Pons (tissue), 1 donor: ENCODE measurements at places on chromosomes 3 and 15.
A peak's percentile ranks its signal among the peaks of the same experiment; 100 is the strongest.

GRCh38 chr3:139358841-139359562, 15.2 kb downstream of the MRPS22 start:
- DNase-seq: peak; percentile 76

- DNase-seq: peak; percentile 28
Measured at GRCh38 chr3:36501616-36502015, 121.3 kb downstream of the STAC start.

DNA sequence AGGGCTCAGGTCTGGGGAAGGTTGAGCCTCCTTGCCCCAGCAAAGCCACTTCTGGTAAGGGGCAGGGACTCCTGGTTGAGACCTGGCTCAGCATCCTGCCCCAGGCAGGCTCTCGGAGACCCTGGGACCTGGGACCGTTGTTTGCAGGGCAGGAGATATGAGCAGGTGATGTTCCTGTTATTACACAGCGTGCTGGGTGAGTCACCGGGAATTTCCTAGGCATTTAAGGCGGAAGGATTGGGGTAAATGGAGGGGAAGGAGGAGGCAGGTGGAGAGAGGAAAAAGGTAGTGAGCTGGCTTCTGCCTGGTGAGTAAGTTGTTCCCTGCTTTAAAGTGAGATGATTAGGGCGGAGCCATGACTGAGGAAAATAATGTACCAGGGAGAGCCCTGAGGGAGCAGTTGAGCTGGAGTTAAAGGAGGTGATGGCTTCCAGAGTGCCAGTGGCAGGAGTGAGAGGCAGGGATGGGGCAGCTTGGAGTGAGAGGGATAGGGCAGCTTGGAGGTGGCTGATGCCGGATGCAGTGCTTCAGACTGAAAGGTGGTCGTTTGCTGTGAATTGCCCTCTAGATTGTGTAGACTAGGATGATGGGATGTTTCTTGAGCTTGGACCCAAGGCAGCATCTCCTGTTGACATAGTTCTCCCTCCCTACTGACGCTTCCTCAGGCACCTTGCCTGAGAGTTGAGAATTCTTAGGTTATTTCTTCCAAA, 79.4 kb downstream of the AAGAB start:
- no peak for DNase-seq

- peak; percentile 81 for DNase-seq
Measured at GRCh38 chr3:19155375-19155774, 7.1 kb downstream of the KCNH8 start.

DNA sequence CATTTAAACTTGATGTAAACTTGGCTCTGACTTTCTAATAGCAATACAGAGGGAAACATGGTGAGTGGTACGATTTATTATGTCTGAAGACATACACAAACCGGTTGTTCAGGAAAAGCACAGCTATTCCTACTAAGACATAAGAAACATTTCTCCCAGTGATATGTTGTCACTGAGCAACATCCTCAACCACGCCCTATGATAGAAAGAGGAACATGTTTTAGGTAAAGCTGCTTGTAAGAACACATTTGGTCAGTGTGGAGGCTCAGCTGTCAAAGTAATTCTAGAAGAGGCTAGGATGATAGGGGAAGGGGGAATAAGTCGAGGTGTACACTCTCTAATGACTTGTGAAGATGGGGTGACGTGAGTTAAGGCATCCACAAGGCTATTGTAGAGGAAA, 42.7 kb upstream of the B3GNT5 start:
- DNase-seq: peak; percentile 39

- DNase-seq: no peak
Measured at GRCh38 chr3:162262129-162262528, 765.5 kb downstream of the OTOL1 start.

DNA sequence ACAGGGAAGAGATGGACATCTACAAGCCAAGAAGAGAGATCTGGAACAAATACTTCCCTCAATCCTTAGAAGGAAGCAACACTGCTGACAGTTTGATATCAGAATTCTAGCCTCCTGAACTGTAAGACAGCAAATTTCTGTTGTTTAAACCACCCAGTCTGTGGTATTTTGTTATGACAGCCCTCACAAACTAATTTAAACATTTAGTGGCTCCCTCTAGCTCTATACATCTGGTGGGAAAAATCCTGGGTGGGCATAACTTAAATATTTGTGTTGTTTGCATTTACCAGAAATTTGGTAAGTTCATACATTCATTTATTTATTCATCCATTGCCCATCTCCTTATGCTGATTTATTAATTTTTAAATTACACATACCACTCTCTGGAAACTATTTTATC, 62.5 kb upstream of the GSK3B start:
- DNase-seq: no peak

DNA sequence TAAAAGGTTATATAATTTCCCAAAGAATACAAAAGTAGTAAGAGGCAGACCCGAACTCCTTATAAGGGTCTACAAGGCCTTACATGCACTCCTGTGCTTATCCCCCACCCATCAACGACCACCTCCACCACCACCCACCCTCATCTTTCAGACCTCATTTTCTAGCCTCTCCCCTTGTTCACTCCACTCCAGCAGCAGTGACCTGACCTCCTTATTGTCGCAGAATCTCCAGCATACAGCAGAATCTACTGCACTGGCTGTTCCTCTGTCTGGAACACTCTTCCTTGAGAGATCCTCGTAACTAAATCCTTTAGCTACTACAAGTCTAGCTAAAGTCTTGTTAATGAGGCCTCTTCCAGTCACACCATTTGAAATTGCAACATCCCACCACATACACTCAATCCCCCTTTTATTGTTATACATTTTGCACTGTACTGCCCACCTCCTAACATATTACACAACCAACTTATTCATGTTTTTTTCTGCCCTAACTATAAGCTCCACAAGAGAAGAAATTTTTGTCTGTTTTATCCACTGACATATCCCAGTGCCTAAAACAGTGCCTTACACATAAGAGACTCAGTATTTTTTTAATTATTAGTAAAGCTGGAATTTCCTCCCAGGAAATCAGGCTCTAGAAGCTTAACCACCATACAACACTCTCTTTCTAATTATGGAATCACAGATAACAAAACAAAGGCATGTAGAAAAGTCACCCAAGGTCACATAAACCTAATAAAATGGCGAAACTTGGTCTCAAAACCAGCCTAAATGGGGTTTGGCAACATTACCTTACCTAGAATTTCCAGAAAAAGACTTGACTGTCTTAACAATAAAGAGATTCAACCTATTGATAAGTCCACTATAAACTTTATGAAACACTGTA, 40.2 kb downstream of the ZNF148 start:
- no peak for DNase-seq

GRCh38 chr3:72519946-72520604, 328.2 kb downstream of the SHQ1 start:
- no peak for DNase-seq

DNA sequence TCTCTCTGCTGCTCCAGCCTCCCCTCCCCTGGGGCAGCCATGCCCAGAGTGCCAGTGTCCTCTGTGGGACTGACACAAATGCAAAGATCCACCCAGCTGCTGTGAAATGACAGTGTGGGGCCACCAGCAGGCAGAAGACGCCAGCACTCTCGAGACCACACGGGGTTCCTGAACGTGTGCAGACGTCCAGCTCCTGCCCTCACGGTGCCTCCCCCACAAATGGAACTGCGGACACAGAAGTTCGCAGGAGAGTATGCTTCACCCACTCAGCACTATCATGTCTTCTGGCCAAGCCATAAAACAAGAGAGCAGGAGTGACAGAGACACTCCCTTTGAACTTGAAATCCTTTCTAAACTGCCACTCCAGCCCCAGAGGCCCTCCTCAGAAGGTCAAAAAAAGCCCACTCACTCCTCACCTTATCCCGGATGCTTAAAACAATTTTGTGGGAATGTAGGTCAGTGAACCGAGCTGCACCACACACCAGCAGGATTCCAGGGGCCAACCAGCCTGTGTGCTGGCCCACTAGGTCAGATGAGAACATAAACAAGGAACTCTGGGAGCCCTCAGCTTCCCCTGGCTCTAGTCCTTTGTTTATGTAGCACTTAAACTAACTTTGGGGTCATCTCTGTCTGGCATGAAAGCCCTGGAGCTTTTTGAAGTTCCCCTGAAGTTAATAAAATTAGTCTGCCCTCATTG, 112.6 kb downstream of the DNAJB8 start:
- no peak for DNase-seq

GRCh38 chr3:57971975-57972374, 36.2 kb upstream of the FLNB start:
- DNase-seq: no peak

- DNase-seq: no peak
Measured at GRCh38 chr3:161822291-161822690, 325.7 kb downstream of the OTOL1 start.

- no peak for DNase-seq
Measured at GRCh38 chr3:67619991-67620390, 34.4 kb downstream of the SUCLG2 start.

GRCh38 chr15:60413231-60413824, 15.5 kb upstream of the ANXA2 start:
- DNase-seq: no peak

DNA sequence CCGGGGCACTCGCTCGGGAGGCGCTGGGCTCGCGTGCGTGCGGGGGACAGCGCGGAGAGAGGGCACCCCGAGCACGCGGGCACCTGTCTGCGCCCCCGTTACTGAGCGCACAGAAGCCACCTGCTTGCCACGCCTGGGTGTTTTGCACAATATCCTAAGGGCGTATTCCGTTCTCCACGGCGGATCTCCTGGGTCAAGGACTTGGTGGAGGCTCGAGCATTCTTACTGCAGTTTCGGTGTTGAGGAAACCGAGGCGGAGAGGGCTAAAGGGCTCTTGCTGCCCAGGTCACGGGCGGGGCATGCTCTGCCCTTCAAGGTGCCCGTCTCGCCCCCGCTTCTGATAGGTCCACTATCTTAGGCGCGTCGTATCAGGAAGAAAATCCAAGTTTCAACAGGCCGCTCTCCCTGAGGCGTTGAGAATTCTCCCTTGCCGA, 526 bp downstream of the GPD1L start:
- no peak for DNase-seq

GRCh38 chr15:83959477-83959876, 276.1 kb upstream of the GOLGA6L4 start:
- no peak for DNase-seq

- DNase-seq: no peak
Measured at GRCh38 chr3:42120866-42121265, 29.7 kb downstream of the TRAK1 start.

GRCh38 chr15:77201665-77202064, 130.8 kb upstream of the TSPAN3 start:
- no peak for DNase-seq

GRCh38 chr3:57826245-57826951, 70.3 kb downstream of the SLMAP start:
- no peak for DNase-seq

GRCh38 chr3:156819842-156820691, 6.1 kb upstream of the LEKR1 start:
- no peak for DNase-seq

- DNase-seq: no peak
Measured at GRCh38 chr3:95627697-95628096, 1186.7 kb upstream of the EPHA6 start.

DNA sequence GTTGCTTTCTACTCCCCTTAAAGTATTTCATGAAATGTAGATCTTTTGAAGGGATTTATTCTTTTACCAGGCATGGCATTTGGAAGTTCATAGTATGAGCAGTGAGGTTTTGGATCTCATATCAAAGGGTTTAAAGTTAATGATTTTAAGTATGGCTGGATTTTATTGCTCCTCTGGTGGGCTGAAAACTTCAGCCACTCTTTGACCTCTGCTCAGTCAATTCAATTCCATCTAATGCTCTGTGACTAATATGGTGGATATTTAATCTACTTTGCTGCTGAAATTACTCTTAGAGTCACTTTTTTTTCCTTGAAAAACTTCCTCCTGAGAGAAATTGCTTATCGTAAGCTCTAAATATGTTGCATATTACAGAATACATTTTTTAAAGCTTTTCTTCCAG, 218.6 kb downstream of the NR2F2 start:
- DNase-seq: no peak

DNA sequence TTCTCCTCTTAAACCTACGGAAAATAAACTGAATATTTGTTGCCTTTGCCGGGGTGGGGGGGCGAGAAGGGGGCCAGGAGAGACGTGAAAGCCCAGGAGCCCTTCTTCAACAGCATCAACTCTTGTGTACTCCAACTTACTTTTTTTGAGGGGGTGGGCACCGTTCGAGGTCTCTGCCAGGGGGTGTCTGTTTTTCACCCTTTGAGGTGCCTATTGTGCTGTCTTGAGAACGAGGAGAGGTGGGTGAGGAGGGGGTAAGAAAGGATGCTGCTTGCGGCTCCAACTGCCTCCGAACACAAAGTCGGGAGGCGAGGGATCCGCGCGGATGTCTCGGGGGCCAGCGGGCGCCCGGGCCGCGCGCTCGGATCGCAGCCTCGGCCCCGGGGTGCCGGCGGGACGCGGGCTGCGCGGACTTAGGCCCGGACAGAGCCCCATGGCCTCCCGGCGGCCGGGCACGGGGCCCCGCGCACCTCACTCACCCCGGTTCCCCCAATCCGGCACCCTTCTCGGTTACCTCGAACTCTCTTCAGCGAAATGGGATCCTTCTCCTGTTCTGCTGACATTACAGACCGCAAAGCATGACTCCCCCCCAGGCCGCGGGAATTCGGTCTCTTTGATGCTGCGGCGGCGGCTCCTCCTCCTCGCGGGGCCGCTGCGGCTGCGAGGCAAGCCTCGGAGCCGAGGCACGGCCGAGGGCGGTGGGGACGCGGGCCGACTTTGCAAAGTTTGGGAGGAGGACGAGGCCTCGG, 650 bp downstream of the PYGO1 start:
- DNase-seq: no peak

GRCh38 chr15:42891569-42891968, 29.0 kb downstream of the TTBK2 start:
- no peak for DNase-seq

- no peak for DNase-seq
Measured at GRCh38 chr3:167675848-167676247, 22.1 kb upstream of the WDR49 start.

DNA sequence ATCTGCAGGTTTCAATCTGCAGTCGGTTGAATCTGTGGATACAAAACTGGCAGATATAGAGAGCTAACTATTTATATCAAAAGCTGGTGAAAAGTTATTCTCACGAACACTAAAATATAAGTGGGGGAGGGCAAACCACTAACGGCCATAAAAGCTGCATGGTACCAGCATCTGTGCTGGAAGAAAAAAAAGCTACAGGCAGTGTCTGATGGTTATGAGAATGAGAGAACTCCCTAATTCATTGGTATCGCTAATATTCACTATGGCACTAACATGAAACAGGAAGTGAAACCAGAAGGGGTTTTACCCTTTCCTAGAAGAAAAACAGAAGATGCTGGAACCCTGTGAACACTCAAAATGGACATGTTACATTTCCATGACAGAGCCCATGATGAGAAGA, 15.9 kb downstream of the CEP70 start:
- no peak for DNase-seq

GRCh38 chr3:193344486-193344885, 34.1 kb downstream of the ATP13A5 start:
- DNase-seq: peak; percentile 44

GRCh38 chr3:57383406-57383805, 90.9 kb upstream of the ASB14 start:
- no peak for DNase-seq

GRCh38 chr3:182917134-182917533, 63.2 kb downstream of the DCUN1D1 start:
- no peak for DNase-seq
